Stimulated activated CD4-positive, alpha-beta T cell treated with anti-CD3 and anti-CD28 coated beads, Interleukin-1b, Interleukin-23, amount 100 ng/mL, for 1 hour (primary cell): ENCODE measurements at places on chromosomes 16 and 17.

GRCh38 chr17:76237859-76238313, 2.4 kb downstream of the RNF157 start:
- no peak for DNase-seq

DNA sequence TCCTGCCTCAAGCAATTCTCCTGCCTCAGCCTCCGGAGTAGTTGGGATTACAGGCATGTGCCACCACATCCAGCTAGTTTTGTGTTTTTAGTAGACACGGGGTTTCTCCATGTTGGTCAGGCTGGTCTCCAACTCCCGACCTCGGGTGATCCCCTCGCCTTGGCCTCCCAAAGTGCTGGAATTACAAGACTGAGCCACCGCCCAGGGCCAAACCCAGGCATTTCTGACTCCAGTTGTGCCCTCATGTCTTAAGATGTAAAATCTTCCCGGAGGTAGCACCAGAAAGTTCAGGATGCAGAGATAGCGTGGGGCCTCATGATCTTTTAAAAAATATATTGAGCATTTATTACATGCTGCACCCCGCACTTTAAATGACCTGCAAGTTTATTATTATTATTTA, 12.8 kb upstream of the SMG1 start:
- no peak for DNase-seq

DNA sequence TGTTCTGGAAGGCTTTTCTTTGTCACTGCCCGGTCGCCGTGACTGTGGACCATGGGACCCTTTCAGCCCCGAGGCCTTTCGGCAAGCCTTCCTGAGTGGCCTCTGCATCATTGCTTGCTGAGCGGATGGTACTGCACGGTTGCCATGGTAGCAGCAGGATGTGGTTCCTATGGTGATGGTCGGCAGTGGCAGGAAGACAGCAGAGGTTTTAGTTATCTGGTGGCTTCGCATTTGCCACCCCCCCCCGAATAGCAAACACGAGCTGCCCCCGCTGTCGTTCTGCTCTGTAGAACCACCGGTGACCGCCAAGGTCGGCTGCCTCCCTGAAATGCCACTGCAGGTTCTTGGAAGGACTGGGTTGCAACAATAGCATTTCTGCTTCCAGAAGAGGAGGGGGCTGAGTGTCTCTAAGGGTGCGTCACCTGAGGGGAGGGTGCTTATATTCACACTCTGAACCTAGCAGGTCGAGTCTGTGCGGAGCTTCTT, 76.6 kb downstream of the CMIP start:
- DNase-seq, result peak; percentile 1

DNA sequence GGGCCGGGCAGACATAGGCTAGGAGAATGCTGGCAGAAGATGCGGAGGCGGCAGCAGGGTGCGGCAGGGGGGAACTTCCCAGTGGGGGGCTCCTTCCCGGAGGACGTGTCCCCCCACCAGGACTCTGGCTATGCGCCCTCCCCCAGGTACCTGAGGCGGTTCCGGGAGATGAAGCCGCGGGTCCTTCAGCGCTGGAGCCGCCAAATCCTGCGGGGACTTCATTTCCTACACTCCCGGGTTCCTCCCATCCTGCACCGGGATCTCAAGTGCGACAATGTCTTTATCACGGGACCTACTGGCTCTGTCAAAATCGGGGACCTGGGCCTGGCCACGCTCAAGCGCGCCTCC, 3.4 kb downstream of the WNK4 start:
- DNase-seq, result no peak

- no peak for DNase-seq
Measured at GRCh38 chr17:82333279-82334171, at the start of gene SECTM1. Gene SECTM1, minus strand, starts transcription at chr17:82333766. Its CDS starts 6,526 bp downstream, at chr17:82327240.

DNA sequence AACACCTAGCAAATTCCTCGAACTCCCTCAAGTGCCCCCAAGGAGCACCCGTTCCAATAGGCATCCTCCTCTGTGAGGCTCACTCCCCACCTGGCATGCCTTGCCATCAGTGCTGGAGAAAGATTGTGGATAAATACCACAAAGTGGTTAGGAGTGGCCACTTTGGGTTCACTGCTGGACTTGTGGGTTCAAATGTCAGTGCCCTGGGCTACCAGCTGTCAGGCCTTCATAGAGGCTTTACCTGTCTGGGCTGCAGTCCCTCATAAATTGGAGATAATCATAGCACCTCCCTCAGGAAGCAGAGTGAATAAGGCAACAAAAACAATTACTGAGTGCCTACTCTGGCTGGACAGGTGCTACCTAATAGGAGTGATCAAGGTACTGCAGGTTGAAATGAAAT, 1.5 kb upstream of the SYT17 start:
- no peak for DNase-seq

DNA sequence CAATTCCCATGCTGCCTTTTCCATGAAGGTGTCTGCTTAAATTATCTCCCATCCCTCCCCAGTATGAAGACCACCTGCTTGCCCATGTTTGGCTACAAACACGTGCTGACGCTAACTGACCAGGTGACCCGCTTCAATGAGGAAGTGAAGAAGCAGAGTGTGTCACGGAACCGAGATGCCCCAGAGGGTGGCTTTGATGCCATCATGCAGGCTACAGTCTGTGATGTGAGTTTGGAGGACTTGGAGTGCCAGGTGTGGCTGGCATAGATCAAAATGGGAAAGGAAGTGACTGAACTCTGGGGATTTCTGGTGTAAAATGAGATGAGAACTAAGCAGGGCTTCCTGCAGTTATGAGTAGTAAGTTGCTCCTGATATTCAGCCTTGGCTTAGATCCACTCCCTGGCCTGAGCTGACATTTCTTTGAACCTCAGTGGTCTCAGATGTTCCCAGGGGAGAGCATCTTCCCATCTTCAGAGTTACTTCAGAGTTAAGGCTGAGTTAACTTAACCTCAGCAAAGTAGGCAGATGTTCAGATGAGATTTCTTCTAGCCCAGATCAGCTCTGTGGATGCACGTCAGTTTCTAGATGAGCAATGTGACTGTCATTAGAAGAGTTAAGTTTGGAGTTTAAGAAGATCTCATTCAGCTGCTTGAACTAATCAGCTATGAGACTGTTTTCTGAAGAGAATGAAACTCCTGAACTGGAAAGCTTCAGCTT, 32.7 kb downstream of the ITGB3 start:
- no peak for DNase-seq

DNA sequence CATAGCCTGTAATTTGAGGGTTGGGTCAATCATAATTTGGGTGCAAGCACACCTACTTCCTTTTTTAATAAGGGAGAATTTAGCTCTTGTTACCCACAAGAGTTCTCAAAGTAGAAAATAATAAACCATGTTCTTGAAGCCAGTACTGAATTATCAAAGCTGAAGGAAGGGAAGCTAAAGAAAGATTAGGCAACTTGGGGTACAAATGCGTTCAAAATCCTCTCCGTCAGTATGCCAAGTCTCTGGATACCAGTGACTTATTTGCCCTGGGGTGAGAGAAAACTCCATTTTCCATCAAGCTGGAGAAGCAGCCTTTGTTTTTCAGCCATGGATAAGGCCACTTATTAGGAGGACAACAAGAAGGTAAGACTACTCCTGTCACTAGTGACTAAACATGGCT, 23.5 kb upstream of the DHRS13 start:
- no peak for DNase-seq

GRCh38 chr16:47865337-47865855, 290.4 kb downstream of the ABCC12 start:
- no peak for DNase-seq

DNA sequence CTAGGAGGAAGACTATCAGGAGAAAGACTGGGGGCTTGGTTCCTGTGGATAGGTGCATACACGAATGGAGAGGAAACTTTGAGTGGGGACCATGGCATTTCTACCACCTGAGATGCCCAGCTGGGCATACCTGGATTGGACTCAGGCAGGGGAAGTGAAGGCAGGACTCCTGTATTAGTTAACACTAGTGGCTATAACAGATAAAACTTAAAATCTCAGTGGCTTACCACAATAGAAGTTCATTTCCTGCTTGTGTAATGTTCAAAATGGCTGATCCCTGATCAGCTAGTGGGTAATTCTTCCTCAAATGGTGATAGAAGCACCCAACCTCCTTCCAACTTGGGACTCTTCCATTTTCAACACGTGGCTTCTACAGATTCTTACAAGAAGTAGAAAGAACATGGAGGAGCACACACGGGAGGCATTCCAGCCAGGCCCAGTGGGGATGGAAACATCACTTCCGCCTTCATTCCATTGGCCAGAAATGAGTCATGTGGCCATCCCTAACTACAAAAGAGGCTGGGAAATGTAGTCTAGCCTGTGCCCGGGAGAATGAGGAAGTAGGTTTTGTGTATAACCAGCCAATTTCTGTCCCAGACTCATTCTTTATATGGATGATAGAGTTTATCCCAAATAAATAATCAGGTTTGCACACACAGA, 112.1 kb downstream of the UTP18 start:
- DNase-seq, result no peak

GRCh38 chr16:56679078-56679730, 3.1 kb upstream of the MT1X start:
- no peak for DNase-seq

DNA sequence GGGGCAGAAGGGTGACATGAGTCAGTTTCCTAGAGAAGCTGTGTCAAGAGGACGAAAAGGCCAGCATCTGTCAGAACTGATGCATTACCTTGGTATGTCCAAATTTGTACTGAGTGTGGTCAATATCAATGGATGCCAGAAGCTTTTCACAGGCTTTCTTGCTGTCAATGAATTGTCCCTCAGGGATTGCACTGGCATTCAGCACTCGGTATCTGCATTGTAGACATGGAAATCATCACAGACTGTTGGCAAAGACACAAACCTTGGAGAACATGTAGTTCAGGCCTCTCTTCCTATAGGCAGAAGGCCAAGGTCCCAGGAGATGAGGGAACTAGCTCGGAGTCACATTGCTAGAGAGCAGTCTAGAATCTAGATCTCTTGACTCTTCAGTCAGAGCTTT, 16.6 kb downstream of the MYH3 start:
- DNase-seq, result no peak

DNA sequence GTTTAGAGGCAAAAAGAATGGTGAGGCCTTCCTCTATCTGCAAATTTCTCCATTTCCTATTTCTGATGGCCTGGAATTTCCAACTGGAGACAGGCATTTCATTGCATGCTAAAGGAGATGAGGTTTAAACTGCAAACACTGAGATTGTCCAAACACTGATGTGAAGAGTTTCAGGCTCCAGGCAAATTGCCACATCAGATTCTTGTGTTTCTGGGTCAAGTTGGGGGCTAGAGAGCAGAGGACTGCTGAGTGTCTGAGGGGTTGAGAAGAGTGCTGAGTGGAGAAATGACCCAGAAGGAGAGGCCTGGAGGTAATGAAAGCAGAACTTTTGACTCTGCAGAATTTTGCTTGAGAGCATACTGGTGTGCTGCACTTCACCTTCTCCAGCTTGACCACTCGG, 216.7 kb upstream of the MPHOSPH6 start:
- DNase-seq, result no peak

- DNase-seq, result no peak
Measured at GRCh38 chr16:11452746-11453389, 107.6 kb downstream of the RMI2 start.

- no peak for DNase-seq
Measured at GRCh38 chr16:27690608-27691007, 140.7 kb downstream of the KATNIP start.

GRCh38 chr17:60851181-60851580, 173.5 kb downstream of the BCAS3 start:
- DNase-seq, result no peak

DNA sequence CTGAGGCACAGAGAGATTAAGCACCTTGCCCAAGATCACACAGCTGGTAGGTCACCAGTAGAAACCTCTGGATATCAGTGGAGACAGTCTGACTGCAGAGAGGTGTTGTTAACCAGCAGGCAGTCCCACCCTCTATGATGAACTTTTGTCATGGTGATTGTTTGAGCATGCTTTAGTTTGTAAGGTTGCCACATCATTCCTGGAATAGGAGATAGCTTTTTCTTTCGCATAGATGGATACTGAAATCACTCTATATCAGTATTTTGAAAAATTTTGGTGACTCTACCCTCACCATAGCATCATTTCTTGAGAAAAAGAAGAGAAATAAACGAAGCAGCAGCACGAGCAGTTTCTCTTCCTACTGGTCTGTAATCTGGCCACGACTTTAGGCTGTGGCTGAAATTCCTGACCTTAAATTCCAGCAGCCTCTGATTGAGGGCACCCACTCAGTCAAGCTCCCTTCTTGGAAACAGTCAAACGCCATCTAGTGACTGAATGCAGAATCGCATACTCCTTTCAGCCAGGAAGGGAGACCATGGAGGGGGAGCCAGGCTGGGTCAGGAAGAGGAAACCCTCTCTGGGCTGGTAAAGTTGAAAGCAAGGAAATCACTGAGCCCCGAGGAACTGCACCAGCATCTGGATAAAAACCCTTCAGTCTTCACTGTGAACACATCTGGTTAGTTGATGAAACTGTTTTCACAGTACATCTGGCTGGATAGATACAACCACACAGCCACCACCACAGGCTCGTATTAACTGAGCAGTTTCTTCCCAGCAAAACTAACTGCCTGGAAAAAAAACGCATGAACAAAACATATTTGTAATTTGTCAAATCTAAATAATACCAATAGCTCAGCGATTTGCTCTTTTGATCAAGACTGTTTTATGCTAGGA, 108.5 kb upstream of the XYLT1 start:
- peak; percentile 17 for DNase-seq

GRCh38 chr17:55285340-55286301, 20.9 kb downstream of the HLF start:
- no peak for DNase-seq

- DNase-seq, result no peak
Measured at GRCh38 chr17:38994026-38994425, 26.8 kb upstream of the FBXO47 start.

DNA sequence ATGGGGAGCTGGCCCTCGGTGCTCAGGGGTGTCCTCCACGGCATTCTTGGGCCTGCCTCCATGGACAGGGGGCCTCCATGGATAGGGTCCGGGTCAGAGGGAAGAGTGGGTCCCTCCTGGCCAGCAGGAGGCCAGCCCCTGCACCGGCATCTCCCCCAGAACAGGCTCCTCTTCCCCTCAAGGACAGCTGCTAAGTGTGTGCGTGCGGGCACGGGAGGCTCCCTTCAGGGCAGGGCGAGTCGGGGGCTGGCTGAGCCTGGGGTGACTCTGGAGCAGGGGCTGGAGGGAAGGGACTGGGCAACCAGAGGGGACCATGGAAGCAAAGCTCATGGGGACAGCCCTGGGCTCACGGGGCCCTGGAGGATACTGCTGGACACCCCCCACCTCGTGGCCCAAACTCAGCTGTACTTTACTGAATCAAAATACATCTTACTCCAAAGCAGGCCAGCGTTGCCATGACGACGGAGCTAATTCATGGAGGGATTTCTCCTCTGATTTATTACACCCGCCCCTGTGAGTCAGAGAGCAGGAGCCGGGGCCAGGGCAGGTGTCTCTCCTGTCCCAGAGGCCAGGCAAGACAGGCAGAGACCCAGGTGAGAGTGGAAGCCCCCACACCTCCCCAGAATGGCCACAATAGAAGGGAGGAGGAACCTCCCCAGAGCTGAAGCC, 2.1 kb downstream of the CASKIN1 start:
- DNase-seq, result no peak

GRCh38 chr16:56048425-56049105, 142.7 kb upstream of the GNAO1 start:
- DNase-seq, result no peak
